IMR-90 (cell line): ENCODE measurements at places on chromosomes 11 and 22.
A peak's percentile ranks its signal among the peaks of the same experiment; 100 is the strongest.

DNA sequence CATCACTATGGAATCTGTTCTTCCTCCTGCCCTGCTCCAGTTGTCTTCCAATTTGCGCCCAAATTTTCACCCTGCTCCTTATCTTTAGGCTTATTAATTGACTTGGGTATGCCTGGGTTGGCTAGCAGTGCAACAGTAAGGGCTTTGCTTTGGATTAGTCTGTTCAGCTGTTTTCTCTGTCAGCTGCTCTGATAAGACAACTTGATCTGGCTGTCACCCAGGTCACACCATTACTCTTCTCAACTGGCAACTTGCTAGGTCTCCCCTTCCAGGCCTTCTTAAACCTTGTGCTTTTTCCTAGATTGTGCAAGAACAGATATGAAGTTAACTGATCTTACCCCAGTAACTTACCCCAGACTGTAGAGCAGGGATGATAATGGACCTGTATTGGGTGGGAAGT lies 357.8 kb upstream of the LARGE1 start:
- no peak for DNase-seq

DNA sequence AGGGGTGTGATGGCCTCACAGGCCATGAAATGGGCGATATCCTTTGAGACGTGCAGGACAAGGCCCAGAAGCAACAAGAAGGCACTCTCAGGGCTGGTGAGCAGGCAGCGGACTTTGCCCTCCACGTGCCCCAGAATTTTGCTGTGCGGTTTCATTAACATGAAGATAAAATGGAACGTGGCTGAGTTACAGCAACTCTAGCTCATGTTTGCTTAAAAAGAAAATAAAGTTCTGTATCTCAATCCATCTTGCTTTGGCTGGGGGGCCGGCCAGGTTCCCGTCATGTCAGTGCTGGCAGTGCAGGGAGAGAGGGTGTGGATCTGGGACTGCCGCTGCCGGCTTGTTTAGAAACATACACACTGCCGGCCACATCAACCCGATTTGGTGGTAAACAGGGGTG lies 370.1 kb downstream of the OPCML start:
- no peak for DNase-seq

- no peak for DNase-seq
These were observed 1.2 kb upstream of the DUSP8 start for GRCh38 chr11:1573077-1573902.

DNA sequence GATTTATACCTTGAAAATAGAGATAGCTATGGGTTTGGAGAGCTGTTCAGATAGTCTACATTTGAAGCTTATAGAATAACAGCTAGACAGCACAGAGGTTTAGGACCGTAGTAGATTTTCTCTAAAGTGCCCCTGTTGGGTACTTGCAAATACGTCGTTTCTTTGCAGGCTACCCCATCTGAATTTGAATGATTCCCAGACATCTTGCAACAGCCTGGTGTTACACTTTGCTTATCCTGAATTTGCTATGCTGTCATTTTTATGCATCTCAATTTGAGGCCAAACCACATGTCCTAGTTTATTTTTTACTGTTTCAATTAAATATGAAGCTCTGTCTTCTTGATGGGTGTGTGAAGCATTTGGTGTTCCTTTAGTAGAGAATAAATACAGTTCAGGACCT lies 142.1 kb downstream of the WNT11 start:
- no peak for DNase-seq

DNA sequence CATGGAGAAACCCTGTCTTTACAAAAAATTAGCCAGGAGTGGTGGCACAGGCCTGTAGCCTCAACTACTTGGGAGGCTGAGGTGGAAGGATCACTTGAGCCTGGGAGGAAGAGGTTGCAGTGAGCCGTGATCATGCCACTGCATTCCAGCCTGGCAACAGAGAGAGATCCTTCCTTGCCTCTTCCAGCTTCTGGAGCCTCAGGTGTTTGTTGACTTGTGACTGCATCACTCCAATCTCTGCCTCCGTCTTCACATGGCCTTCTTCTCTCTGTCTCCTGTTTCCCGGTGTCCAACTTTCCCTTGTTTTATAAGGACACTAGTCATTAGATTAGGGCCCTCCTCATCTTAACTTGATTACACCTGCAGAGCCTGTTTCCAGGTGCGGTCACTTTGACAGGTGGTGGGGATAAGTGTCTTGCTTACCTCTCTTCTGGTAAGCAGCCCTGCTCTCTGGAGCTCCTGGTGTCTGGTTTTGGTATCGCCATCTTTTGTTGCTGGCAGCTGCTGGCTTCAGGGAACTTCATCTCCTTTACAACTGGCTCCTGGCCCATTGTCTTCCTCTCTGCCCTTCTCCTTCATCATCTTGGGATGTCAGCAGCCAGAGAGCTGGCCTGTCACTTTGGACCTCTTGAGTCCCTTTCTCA lies 8.2 kb upstream of the USP2 start:
- DNase-seq: no peak

- no peak for DNase-seq
These were observed 1306.6 kb downstream of the BRD1 start for GRCh38 chr22:48520884-48521588.

DNA sequence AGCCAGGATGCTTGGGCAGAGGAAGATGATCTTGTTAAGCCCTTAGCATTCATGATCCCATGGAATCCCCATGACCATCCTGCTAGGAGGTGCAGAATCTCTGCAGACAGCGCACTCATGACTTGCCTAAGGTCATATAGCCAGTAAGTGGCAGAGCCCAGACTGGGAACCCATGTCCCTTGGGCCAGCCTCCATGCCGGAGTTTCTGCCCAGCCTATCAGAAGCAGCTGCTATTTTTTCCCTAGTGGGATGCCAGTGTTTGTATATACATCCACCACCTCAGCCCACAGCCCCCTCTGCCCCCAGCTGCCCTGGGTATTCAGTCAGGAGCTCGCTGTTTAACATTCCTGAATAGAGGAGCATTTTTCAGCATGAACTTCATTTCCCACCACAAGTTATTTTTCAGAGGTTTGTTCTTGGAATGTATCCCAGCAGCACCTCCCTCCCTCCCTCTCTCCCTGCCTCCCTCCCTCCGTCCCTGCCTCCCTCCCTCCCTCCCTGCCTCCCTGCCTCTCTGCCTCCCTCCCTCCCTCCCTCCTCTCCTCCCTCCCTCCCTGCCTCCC lies 34.4 kb upstream of the SUSD2 start:
- DNase-seq: peak; percentile 92

DNA sequence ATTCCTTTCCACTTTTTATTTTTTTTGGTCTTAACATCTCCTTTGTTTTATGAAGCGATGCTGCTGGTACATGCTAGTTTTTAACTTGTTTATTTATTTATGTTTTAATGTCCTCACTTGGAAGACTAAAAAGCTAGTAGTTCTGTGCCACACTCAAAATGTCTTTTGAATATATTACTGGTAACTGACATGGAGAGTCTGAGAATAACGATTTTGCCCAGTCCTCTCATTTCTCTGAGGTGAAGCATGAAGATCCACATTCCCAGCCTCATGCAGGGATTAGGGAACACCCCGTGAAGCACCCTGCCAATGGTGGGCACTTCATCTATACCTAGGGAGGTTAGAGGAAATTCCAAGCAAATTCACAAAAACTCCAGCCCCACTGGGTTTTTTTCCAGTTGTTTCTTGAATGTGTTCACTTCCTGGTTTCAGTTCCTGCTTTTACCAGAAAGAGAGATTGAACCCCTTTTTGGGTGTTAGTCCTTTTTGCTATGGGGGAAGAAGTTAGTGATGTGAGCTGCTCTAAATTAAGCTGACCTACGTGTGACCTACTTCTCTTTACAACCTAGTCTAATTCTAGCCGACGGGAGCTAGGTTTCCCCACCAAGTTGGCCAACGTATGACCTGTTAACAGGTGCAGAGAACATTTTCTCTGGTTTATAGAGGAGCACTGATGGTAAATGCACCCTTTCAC lies 106.1 kb downstream of the SLC1A2 start:
- no peak for DNase-seq

GRCh38 chr11:58805065-58805464 lies 39.4 kb downstream of the GLYATL2 start:
- DNase-seq: peak; percentile 31

DNA sequence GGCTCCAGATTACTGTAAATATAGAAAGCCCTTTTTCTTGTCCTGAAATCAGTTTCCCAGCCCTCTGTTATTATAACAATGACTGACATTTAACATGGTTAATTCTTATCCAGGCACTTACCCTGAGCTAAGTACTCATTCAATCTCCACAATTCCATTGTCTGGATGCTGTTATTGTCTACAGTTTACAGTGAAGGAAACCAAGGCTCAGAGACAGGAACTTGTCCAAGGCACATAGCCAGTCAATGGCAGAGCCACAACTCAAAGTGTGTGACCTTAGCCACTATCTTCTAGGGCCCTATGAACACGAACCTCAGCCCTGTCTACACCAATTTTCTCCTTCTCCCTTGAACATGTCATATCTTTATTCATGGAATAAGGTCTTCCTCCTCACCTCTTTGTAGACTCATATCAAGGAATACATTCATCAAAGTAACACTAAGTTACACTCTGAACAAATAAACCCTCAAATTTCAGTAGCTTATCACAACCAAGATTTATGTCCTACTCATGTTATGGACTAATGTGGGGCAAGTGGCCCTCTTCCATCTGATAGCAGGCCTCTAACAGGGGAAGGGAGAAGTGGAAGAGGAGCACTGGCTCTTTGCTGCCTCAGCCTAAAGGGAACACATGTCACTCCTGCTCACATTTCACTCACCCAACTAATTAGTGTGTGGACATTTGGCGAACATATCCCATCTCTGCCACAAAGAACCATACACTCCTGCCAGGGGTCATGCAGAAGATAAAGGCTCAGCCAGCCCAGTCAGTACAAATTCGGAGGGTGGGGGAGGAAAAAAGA lies 39.3 kb upstream of the APLNR start:
- no peak for DNase-seq

- no peak for DNase-seq
These were observed 698 bp downstream of the SLC37A4 start for GRCh38 chr11:119030029-119030328.

DNA sequence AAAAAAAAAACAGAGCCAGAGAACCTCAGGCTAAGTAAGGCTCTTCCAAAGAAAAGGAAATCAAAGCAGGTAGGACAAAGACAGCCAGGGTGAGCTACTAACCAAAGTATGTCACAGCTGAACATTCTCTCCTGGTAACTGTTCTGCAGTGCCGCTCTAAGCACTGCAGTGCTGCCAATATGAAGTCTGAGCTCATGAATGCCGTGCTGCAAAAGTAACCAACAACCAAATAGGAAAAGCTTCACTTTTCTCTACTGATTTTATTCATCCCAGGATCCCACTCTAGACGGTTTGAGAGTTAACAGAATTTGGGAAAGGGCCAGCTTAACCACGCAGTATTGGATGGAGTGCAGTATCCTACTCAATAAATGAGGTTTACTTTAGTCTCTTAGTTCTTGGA lies 3.5 kb downstream of the SIK3 start:
- DNase-seq: peak; percentile 56

- peak; percentile 96 for DNase-seq
These were observed 7.6 kb downstream of the SLC39A13 start for GRCh38 chr11:47415949-47416472.

GRCh38 chr11:63901660-63902059 lies 15.3 kb downstream of the RCOR2 start:
- peak; percentile 30 for DNase-seq

DNA sequence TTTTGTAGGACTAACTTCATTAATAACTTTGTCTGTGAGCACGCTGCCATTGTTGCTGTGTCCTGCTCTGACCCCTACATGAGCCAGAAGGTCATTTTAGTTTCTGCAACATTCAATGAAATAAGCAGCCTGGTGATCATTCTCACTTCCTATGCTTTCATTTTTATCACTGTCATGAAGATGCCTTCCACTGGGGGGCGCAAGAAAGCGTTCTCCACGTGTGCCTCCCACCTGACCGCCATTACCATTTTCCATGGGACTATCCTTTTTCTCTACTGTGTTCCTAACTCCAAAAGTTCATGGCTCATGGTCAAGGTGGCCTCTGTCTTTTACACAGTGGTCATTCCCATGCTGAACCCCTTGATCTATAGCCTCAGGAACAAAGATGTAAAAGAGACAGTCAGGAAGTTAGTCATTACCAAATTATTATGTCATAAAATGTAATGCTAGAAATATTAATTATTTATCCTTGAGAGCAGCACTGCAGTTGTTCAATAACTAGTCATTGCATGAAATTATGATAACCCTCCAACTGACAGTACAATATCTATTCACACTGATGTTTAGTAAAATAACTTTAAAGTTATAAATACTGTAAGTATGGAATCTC lies 46.4 kb upstream of the OR5D13 start:
- no peak for DNase-seq

DNA sequence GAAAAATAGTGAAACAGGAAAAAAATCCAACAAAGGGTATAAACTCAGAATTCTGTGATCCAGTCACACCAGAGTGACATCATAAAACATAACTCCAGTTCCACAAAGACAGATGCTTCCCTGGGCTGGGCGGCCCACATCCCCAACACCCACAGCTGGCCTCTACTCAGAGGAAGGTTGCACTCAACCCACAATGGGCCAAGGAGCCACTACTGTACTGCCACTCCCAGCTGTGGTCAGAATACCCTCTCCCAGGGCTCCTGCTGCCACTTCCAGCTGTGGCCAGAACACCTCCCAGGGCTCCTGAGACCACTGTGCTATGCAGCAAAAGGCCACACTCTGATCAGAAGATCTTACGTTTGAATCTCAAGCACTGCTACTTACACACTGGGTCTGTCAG lies 18.3 kb downstream of the SMCO4 start:
- DNase-seq: no peak

GRCh38 chr11:64876835-64877341 lies 1.5 kb downstream of the EHD1 start:
- DNase-seq: peak; percentile 46

DNA sequence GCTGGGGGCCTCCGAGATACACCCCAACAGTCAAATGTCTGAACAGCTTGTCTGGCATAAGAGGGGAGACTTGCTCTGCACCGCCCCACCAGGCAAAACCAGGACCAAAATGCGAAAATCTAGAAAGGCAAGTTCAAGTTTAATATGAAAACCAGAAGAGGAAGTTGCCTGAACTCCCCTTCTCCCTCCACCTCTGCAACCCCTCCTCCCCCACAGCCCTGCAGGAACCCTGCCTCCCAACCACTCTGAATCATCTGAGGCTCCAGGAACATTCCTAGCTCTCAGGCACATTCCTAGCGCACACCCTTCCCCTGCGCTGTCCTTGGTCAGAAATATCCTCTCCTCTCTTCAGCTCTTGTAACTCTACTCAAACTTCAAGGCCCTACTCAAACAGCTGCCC lies 36.7 kb downstream of the ISX start:
- peak; percentile 2 for DNase-seq

- DNase-seq: no peak
These were observed 185.4 kb upstream of the B3GAT1 start for GRCh38 chr11:134597452-134597851.

DNA sequence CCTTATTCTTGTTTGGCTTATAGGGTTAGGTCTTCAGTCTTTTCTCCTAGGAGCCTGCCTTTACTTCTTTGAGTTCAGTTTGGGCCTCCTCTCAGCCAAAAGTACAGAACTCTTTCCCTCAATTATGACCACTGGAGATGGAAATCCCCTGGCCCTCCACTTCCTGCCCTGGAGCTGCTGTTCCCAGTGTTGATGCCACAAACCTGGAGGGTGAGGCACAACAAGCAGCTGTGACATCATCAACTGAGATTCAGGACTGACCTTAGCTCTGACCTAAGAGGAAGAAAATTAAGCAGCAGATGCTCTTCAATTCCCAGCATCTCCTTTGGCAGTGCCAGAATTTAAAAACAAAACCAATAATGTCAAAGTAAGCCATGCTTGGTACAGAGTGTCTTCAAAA lies 3.0 kb downstream of the ABTB2 start:
- DNase-seq: peak; percentile 72
